ENCODE measurements at places on chromosomes 7 and 10.

DNA sequence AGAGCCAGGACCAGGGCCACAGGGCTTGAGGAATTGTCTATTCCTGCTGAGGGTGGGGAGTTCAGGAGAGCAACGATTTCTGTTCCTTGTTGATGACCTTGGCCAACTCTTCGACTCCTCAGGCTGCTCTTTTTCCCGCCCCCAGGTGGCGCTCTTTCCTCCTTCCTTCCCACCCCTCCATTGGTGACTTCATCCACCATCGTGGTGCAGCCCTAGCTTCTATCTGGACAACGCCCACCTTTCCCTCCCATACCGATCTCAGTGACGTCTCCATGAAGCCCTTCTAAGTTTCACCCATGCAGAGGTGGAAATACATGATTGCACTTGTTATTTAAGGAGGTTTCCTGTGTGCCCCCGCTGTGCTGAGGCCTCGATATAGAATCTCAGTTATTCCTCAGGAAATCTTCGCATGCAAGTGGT lies 22.1 kb upstream of the CARD11 start:
- DNase-seq, result peak; percentile 51

GRCh38 chr10:30228417-30229036 lies 120.6 kb downstream of the MTPAP start:
- DNase-seq, result no peak

GRCh38 chr10:2599571-2599970 lies 467.8 kb upstream of the PFKP start:
- no peak for DNase-seq

DNA sequence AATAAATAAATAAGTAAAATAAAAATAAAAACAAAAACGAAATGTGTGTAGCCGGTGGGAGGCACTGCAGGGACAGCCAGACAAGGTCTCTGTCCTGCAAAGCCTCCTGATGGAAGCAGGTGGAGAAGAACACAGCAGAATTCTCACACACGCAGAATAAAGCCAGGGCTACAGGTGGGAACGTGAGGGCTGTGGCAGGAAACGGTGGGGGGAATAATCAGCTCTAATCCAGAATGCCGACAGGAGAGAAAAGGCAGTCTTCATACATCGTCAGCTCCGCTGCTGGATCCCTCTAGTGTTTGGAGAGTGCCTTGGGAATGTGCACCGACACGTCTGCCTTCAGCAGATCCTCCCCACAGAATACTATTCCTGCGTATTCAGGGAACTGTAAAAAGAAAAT lies 6.8 kb upstream of the SNX8 start:
- DNase-seq, result no peak

- DNase-seq, result no peak
These were observed 149.2 kb upstream of the PDE1C start for GRCh38 chr7:32219416-32219815.

GRCh38 chr10:87771871-87772500 lies 46.0 kb downstream of the ATAD1 start:
- DNase-seq, result no peak

DNA sequence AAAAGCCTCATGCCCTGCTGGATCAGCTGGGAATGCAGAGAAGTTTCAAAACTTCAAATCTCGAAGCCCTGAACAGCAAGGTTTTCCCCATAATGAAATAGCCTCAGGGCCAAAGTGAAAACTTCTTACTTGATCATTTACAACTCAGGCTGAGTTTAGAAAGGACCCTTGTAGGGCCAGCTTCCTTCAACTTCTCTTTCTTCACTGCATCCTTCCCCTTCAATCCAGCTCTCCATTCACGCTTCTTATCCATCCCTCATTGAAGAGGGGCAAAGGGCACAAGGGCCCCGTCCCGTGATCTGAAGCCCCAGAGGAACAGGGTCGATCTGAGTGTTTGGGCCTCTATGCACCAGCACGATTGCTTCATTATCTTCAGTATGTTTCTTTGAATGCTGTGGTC lies 392.2 kb upstream of the CELF2 start:
- DNase-seq, result no peak

DNA sequence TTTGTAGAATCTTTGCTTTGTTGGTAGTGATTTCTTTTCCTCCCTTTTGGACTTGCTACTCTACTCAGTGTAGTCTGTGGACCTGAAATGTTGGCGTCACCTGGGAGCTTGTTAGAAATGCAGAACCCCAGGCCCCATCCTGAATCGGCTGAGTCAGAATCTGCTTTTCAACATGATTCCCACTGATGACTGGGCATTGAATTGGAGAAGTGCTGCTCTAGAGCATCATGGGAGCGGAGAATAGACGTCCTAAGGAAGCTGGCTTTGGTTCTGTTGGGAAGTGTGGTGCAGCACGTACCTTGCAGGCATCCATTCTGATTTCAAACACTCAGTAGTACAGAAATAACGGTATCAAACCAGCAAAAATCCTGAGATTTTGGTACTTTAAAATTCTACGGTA lies 54.7 kb downstream of the RBM33 start:
- DNase-seq, result no peak

DNA sequence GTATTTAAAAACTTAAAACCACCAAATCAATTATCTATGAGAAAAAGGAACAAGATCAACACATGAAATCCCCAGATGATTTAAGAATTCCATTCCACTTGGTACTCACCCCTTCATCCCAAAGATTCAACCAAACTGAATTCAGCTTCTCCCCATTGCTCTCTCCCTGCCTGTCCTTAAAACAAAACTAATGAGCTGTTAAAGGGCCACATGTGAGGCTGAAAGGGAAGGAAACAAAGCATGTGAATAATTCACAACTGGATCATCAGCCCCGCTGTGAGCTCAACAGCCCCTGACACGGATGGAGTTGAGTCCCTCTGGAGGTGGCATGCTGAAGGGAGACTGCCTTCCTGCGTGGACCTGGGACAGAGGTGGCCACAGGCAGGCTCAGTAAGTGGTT lies 32.9 kb downstream of the VOPP1 start:
- no peak for DNase-seq

DNA sequence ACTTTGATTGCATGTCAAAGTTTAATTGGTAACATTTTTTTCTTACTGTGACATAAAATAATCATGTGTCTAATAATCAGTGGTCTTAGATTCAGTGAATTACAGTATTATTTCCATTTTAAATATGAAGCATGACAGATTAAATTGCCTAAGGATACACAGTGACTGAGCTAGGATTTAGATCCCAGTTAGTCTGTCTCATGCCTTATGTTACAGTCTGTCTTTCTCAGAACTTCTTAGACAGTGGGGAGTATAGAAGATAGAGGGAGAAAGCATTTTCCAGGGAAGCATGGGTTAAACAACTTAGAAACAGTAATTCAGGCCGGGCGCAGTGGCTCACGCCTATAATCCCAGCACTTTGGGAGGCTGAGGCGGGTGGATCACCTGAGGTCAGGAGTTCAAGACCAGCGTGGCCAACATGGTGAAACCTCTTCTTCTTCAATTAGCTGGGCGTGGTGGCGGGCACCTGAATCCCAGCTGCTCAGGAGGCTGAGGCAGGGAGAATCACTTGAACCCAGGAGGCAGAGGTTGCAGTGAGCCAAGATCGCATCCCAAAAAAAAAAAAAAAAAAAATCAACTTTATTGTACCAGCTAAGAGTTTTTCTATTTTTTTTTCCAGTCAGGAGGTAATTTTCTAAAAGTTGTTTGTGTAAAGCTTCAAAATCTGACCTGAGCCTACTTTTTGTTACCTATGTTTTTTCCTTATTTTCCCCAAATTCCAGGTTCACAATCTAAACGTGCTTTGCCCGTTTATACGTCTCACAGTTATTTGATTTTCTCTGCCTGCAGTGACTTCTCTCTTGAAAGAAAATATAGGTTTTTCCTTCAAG lies 3.3 kb downstream of the CASD1 start:
- DNase-seq, result no peak

- no peak for DNase-seq
These were observed 453.8 kb upstream of the ANKRD30A start for GRCh38 chr10:36671607-36672006.

- DNase-seq, result no peak
These were observed 13.2 kb downstream of the TES start for GRCh38 chr7:116223588-116223987.

DNA sequence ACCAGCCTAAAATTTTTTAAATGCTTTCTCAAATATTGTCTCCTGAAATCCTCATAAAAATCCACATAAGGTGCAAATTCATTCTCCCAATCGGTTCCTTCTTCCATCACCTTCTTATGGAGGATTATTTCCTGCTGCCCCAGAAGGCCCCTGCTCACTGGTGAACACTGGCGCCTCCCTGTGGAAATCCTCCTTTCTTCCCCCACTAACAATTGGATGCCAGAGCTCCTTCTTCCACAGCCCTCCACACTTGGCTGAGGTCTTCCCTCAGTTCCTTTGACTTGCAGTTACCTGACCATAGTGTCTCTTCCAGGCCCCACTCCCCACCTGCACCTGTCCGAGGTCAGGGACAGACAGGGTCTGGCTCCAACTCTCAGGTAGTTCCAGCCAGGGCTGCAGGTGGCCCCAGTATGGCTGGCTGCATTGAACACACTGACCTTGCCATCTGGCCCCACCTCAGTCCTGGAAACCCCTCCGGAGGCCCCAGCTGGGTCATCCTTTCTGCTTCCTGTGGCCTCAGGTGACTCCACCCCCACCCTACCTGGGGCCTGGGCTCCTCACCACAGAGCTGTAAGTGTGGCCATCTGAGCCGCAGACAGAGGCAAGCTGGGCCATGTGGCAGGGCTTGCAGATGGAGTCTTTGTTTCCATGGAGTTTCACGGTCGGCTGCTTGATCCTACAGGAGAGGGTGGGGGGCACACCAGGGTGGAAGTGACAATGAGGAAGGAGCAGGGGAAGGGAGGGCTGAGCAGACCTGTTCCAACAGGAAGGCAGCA lies 18.4 kb downstream of the SPOCK2 start:
- DNase-seq, result no peak

GRCh38 chr7:3073763-3074458 lies 30.2 kb upstream of the CARD11 start:
- no peak for DNase-seq

DNA sequence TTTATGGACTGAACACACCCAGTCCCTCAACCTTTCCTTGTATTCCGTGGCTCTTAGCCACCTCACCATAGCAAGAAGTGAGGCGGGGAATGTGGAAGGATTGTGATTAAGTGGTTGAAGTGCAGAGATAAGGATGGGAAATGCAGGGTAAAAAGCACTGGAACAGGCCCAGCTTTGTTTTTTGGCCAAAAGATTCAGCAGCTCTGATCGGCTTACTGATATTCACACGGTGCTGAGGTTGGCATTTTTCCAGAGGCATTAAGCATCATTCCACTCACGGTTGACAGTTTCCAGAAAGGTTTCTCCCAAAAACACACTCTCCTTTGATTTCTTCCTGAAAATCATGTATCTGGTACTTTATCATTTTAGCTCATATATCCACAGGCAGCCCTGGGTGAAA lies 544.2 kb downstream of the CNTNAP2 start:
- DNase-seq, result no peak

DNA sequence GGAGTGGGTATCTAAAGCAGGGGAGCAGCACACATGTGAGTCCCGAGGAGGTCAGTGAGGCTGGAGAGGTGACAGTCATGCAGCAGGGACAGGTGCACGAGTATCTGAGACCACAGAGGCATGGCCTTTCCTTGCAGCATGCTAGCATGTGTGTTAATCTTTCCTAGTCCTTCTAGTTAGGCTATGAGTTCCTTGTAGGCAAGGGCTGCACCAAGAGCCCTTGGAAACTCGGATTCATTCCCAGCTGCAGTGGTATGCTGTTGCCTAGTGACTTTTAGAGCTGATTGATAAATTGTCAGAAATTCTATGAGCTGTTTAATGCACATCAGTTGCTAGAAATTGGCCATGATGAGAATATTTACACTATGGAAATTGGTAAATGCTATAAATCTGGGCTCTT lies 132.0 kb downstream of the SORCS3 start:
- DNase-seq, result no peak

- no peak for DNase-seq
These were observed 65.5 kb upstream of the SRPK2 start for GRCh38 chr7:105454095-105454747.

- no peak for DNase-seq
These were observed at the start of gene MARVELD1 for GRCh38 chr10:97713339-97713825. TSS of gene MARVELD1 (plus strand) at chr10:97713730. CDS start at chr10:97713877, 147 bp downstream.

GRCh38 chr10:99325281-99325680 lies 3.9 kb upstream of the CNNM1 start:
- no peak for DNase-seq
